ENCODE measurements at places on chromosomes 3 and 15. TPM values are rescaled to one million over a fixed set of nuclear protein-coding genes. Genes with fewer than 3 reads are reported as not detected.

GRCh38 chr3:195761123-195761566 lies 40.4 kb downstream of the MUC20 start:
- H3K36me3 ChIP-seq, result no peaks in the 10 kb centered on the region
- no peak for DNase-seq
- H3K4me1 ChIP-seq, result no peaks in the 10 kb centered on the region
- no peak overlapping the region for H3K4me3 ChIP-seq
- peaks cover 45% of the 10 kb centered on the region for H3K27me3 ChIP-seq
- H3K27ac ChIP-seq, result no peak overlapping the region

DNA sequence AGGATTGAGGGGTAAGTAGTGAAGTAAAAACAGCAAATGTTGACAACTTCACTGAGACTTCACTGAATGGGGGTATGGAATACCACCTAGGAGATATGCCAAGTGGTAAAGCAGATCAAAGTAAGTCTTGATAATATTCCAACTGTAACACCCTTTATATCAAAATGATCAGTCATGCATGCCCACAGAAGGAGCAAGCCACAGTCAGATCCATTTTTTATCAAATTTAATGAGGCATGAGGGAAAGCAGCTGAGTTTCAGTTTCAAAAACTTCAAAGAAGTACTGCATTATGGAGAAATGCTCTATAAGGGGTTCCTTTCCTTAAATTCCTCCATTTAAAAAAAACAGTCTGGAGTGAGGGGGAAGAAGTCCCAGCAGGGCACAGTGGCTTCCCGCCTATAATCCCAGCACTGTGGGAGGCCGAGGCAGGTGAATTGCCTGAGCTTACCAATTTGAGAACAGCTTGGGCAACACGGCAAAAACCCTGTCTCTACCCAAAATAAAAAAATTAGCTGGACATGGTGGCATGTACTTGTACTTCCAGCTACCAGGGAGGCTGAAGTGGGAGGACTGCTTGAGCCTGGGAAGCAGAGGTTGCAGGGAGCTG lies 56.9 kb downstream of the TJP1 start:
- DNase-seq, result no peak
- no peak overlapping the region for H3K27ac ChIP-seq

GRCh38 chr3:39485547-39485946 lies 18.1 kb downstream of the MOBP start:
- DNase-seq, result no peak
- no peaks in the 10 kb centered on the region for H3K4me1 ChIP-seq
- no peak overlapping the region for H3K4me3 ChIP-seq
- no peaks in the 10 kb centered on the region for H3K36me3 ChIP-seq
- no peak overlapping the region for H3K27ac ChIP-seq

DNA sequence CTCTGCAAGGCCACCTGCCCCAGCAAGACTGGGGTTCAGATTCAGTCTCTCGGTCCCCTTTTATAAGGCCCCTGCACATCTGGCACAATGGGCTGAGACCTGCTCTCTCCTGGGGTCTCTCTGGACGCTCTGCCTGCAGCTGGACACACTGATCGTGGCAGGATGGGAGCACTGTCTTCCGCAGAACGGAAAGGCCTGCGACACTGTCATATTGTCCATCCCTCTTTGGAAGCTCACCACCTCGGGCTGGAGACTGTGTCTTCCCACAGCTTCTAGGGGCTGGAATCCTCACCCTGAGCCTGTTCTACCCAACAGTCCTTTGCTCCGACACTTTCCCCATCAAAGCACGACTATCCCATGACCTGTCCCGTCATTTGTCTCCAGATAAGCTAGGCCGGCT lies 11.5 kb upstream of the IGDCC4 start:
- no peak for DNase-seq
- peaks cover 21% of the 10 kb centered on the region for H3K27me3 ChIP-seq
- H3K27ac ChIP-seq, result no peak overlapping the region
- H3K4me3 ChIP-seq, result no peak overlapping the region
- no peaks in the 10 kb centered on the region for H3K36me3 ChIP-seq
- H3K4me1 ChIP-seq, result peaks cover 10% of the 10 kb centered on the region

- peaks cover 2% of the 10 kb centered on the region for H3K27me3 ChIP-seq
- H3K27ac ChIP-seq, result no peak overlapping the region
- no peak for DNase-seq
Measured at GRCh38 chr15:101020451-101020850, 101.3 kb downstream of the LRRK1 start.

GRCh38 chr15:74955796-74956647 lies 550 bp downstream of the RPP25 start:
- no peaks in the 10 kb centered on the region for H3K36me3 ChIP-seq
- no peak for DNase-seq
- H3K4me1 ChIP-seq, result peaks cover 37% of the 10 kb centered on the region
- no peak overlapping the region for H3K4me3 ChIP-seq

GRCh38 chr15:62822228-62822627 lies 220.3 kb upstream of the TPM1 start:
- H3K4me3 ChIP-seq, result no peak overlapping the region
- no peak for DNase-seq
- H3K27ac ChIP-seq, result no peak overlapping the region
- no peaks in the 10 kb centered on the region for H3K27me3 ChIP-seq
- peaks cover 31% of the 10 kb centered on the region for H3K4me1 ChIP-seq

DNA sequence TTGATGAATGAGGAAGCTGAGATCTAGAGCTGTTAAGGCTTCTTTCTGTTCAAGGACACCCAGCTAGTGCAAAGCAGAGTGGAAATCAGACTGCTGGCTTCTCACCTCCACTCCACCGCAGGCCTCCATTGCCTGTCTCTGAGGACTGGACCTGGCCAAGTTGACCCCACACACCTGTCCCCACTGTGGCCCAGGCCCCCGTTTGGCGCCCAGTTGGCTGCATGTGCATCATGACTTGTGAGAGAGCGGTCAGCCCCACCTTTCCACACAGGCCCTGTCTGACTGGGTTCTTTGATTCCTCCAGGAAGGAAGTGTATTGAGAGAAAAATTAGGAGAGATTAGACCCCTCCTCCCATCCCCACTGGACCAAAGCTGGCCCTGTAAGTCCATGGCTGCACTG lies 206.3 kb upstream of the TLE3 start:
- DNase-seq, result no peak
- no peak overlapping the region for H3K27ac ChIP-seq
- H3K4me3 ChIP-seq, result no peak overlapping the region
- H3K27me3 ChIP-seq, result peaks cover 11% of the 10 kb centered on the region

DNA sequence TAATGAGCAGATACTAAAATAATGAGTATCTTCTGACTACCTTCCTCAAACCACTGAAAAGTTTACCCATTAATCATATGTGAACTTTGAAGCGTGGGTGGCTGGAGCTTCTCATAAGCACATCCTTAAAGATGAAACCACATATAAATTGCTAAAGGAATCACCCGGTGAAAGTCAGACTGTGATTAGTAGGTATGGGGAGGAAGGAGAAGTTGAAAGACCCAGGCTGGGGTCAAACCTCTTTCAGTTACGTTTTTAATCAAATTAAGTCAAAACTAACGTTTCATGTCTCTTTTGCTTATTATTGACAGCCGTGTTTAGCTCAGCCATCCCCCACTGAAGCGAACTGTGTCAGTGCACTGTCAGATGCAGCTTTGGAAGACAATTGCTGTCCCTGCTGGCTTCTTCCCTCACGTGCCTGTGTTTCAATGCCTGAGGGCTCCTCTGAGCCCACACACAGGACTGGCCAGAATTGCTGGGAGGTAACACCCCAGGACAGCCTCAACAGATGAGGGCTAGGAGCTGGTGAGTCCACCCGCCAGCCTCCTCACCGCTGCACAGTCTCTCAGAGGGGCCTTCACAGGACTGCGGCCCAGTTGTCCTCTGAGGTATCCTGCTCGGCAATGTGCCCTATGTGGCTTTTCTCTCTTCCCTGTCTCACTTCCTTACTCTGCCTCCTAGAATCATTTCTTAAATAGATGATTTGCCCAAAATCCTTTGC lies 29.3 kb upstream of the SH3BP5 start:
- H3K27me3 ChIP-seq, result peaks cover 4% of the 10 kb centered on the region
- peak overlapping the region; percentile 78 for H3K27ac ChIP-seq
- DNase-seq, result peak; percentile 75
- H3K4me1 ChIP-seq, result peaks cover 39% of the 10 kb centered on the region
- H3K4me3 ChIP-seq, result peak overlapping the region; percentile 69
- no peaks in the 10 kb centered on the region for H3K36me3 ChIP-seq

DNA sequence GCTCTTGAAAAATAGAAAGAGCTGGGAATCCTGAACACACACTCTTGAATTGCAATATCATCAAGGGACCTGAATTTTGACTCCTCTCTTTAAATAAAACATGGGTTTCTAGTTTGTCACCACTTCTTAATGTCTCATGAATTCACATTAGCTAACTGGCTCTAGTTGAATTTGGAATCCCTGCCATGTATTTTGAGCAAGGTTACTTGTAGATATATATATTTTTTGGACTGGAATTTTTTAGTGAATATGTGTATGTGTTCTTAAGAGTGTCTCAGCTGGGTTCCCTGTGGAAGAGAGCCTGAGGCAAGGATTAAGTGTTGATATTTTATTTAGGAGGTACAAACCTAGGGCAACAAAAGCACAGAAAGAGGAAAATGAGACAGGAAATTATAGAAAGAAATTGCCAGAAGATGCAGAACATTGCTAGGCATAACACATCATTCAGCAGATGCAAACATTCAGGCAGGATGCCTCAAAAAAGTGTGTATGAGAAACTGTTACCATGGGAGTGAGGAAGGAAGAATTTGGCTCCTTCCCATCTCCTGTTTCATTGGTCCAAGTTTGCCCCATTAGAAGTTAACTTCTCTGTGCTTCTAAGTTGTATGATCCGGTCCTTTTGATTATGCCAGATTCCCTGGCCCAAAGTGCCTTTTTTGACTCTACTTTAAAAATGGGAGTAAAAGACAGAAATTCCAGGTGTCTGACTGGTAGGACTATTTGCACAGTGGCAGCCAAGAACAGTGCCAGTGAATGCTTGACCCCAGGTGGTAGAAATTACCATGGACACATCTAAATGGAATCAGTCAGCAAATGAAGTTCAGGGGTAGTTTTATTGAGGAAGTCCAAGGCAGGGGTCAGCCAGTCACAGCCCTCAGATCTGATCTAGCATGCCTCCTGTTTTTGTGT lies 253.7 kb upstream of the TGFBR2 start:
- H3K36me3 ChIP-seq, result no peaks in the 10 kb centered on the region
- no peak for DNase-seq
- H3K4me3 ChIP-seq, result no peak overlapping the region

DNA sequence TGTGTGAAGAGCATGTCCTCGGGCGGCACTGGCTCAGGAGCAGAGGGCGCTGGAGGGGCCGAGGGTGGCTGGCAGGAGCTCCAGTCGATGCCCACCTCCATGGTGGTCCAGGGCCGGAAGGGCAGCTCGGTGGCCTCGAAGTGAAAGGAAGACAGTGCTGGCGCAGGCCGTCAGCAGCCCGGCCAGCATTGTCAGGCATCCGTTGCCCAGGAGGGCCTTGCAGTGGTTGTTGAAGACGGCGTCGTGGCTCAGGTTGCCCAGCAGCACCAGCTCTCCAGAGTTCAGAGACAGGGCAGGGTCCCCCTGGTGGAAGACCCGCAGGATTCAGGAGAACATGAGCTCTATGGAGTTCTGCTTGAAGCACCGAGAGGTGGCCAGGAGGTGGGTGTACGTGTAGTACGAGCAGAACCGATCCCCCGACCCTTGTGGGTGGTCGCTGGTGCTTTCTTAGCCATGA lies 16.5 kb upstream of the SIAH2 start:
- peaks cover 3% of the 10 kb centered on the region for H3K27me3 ChIP-seq
- no peak overlapping the region for H3K27ac ChIP-seq
- no peak overlapping the region for H3K4me3 ChIP-seq
- DNase-seq, result no peak
- no peaks in the 10 kb centered on the region for H3K36me3 ChIP-seq

DNA sequence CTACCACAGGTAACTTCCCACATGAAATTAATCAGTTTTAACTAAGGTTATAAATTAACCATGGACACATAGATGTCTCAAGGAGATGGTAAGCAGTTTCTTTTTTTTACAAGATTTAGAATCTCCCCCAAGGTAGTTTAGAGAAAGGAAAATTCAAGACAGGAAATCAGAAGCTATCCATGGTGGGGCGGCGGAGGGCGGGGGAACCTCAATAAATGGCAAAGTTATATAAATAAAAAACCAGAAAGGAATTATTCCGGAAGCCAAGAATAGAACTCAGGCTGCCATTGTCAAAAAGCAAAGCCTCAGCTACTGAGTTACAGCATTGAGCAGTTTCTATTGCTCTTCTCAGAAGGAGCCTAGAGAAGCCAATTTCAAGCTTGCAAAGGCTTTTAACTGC lies 172.1 kb upstream of the SMAD3 start:
- H3K27me3 ChIP-seq, result no peaks in the 10 kb centered on the region
- H3K4me3 ChIP-seq, result no peak overlapping the region
- H3K36me3 ChIP-seq, result no peaks in the 10 kb centered on the region
- no peak for DNase-seq

GRCh38 chr15:101252836-101253235 lies 988 bp upstream of the CHSY1 start:
- H3K27ac ChIP-seq, result peak overlapping the region; percentile 94
- DNase-seq, result no peak
- peaks cover 5% of the 10 kb centered on the region for H3K27me3 ChIP-seq
- peak overlapping the region; percentile 97 for H3K4me3 ChIP-seq
- H3K4me1 ChIP-seq, result peaks cover 37% of the 10 kb centered on the region

DNA sequence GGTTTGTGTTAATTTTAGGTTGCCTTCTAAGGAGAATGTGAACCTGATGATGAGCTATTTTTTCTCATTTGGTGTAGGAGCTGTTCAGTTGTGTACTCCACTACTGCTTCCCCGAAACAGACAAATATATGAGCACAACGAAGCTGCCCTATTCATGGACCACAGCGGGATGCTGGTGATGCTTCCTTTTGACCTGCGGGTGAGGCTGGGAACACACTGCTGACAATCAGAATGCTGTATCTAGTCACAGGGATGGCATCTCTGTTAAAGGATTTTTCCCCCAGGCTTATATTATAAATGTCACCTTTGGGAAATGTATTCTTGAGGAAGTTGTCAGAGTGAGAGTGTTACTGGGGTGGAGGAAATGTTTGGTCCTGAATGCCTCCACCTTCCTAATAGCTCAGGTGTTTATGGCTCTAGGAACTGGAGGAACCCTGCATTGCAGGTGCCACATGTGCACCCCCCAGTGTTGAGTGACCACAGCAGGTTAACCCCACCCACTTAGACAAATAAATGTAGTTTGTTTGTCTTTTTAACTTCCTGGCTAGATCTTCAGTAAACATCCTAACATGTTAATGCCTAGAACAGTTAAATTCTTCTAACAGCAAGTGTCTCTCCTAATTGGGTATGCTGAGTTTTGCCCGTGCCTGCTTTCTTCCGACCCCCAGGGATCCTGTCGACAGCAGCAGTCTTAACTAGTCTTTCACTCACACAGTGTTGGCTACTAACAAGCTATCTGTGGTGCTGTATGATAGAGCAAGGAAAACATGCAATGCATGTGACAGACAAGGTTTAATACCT lies 35.7 kb downstream of the SRP14 start:
- peaks cover 43% of the 10 kb centered on the region for H3K4me1 ChIP-seq
- DNase-seq, result no peak
- H3K36me3 ChIP-seq, result peaks cover 36% of the 10 kb centered on the region
- H3K4me3 ChIP-seq, result no peak overlapping the region

GRCh38 chr3:150508401-150508800 lies 37.9 kb downstream of the SERP1 start:
- no peaks in the 10 kb centered on the region for H3K36me3 ChIP-seq
- H3K27me3 ChIP-seq, result peaks cover 4% of the 10 kb centered on the region
- no peak overlapping the region for H3K4me3 ChIP-seq
- DNase-seq, result no peak
- peaks cover 12% of the 10 kb centered on the region for H3K4me1 ChIP-seq

- H3K36me3 ChIP-seq, result peaks cover 5% of the 10 kb centered on the region
- H3K27me3 ChIP-seq, result peaks cover 12% of the 10 kb centered on the region
- no peak overlapping the region for H3K4me3 ChIP-seq
- peaks cover 30% of the 10 kb centered on the region for H3K4me1 ChIP-seq
- no peak overlapping the region for H3K27ac ChIP-seq
- DNase-seq, result no peak
Measured at GRCh38 chr15:41493902-41494189, 172 bp downstream of the ITPKA start.

TFG gene
- total RNA-seq, result 146 TPM

ST6GAL1 gene
- 1.5 TPM for total RNA-seq

EOMES gene
- not detected for total RNA-seq

LEKR1 gene
- 0.75 TPM for total RNA-seq
